ENCODE measurements at places on chromosomes 4 and X.

DNA sequence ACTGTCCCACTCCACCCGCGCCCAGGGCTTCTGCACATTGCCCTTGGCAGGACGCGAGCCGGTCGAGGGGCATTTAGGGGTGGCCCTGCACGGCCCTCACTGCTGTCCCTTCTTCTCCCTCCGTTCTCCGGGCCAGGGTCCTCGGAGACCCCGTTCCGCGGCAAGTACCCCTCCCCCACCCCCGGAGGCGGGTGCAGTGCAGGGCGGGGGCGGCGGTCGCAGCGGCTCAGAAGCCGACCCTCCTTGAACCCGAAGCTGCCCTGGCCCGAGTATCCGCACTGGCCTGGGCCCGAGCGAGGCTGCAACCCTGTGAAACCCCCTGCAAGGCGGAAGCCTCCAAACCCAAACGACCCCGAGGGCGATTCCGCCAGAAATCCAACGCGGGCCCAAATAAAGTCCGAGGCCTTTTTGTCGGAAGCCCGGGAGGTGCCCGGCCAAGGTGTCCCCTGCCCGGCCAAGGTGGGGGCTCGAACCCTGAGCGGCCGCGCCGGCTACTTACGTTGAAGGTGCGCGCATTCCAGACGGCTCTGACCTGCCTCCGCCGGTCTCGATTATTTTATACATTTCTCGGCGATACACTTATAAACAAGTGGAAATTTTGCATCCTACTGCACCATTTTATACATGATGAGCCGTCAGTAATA is 53.1 kb upstream of the TMEM33 start:
- no peak for DNase-seq

- DNase-seq: no peak
These were observed 9.0 kb downstream of the ABCE1 start for GRCh38 chr4:145107126-145107525.

DNA sequence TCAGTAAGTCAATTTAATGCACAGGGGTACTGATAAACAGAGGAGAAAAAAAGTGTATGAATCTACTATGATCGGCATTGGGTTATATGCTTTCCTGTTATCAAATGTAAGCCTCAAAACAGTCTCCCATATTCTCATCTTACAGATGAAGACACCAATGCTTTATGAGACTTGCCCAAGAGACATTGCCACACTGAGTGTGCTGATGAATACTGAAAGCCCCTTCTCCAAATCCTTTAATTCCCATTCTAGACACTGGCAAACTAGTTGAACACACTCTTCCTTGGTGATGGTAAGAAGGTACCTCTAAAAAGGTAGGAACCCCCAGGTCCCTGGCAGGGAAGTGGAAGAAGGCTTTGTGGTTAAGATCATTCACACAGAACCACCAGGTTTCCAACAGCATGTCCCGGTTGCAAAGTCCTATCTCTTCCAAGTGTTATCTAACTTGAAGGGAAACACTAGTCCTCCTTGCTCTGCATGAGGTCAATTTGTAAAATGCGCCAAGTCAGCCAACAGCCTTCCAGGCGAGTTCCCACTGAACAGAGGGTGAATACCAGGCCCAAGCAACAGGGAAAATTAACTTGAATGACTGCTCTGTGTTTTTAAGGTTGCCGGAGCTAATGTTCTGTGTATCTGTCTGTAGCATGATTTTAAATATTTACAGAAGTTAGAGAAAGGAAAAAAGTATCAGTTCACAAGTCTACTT is 5.1 kb downstream of the SETD7 start:
- no peak for DNase-seq

DNA sequence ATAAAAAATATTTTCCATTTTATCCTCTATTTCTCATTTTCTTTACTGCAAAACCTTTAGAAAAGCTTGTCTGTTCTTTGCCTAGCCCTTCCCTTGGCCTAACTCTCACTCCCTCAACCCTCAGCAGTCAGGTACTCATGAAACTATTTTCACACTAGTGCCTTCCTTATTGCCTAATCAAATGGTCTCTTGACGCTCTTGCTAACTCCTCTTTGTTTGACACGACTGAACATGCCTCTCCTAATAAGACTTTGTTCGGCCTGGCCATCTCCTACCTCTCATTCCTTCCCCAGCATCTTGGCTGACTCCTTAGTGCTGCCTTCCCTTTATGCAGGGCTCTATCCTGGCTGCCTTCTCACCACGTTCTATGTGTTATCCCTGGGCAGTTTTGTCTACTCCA is 11.1 kb upstream of the LRAT start:
- no peak for DNase-seq

DNA sequence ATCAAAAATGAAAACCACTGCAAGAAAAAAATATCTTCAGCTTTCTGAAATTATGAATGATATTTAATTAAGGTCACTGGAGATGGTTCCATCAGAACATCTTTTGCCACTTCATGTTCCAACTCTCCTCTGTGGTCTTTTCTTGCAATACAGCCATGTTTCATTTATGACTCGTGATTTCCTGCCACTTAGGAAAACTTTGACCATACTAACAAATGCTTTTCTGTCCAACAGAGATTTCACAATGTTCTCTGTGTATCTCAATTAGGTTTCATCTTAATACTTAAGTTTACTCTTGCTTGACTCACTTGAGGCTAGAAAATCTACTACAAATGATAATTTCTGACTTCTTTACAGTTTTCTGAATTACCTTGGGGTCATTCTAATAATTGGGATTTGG is 330.9 kb downstream of the CXXC4 start:
- no peak for DNase-seq

- DNase-seq: no peak
These were observed 133.6 kb upstream of the S100G start for GRCh38 chrX:16516232-16516876.

GRCh38 chr4:112119353-112119783 is 25.9 kb upstream of the FAM241A start:
- DNase-seq: no peak

DNA sequence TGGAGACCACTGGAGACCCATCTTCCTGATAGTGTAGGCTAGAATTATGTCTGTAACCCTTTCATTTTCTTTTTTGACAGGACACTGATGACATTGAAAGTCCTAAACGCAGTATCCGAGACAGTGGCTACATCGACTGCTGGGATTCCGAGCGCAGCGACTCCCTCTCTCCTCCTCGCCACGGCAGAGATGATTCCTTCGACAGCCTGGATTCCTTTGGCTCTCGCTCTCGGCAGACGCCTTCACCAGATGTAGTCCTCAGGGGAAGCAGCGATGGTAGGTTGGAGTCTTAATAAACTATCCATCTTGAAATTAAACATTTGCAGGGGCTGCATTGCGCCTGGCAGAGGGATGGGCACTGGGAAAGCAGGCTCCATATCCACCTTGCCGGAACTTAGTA is 75.4 kb downstream of the LIMCH1 start:
- DNase-seq: no peak

DNA sequence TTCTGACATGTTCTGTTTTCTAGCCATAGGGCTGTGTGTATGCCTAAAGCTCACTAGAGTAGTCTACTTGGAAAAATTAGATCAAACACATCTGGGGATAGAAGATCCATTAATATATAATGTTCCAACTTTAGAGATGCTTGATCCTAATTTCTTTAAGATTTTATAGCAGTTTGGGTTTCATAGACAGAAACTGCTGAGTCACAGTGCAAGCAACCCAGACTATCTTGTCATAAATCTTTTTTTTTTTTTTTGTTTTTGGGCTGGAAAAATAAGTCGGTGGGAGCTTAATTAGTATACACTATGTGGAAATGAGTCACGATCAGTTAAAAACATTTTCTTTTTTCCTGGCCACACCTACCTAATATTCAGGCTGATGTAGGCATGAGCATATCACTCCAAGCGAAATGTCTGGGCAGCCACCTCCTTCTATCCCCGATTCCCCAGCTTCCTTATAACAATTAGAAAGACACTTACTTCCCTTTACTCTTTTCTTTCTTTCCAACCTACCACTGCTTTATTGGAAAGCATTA is 58.2 kb upstream of the CASK start:
- no peak for DNase-seq

DNA sequence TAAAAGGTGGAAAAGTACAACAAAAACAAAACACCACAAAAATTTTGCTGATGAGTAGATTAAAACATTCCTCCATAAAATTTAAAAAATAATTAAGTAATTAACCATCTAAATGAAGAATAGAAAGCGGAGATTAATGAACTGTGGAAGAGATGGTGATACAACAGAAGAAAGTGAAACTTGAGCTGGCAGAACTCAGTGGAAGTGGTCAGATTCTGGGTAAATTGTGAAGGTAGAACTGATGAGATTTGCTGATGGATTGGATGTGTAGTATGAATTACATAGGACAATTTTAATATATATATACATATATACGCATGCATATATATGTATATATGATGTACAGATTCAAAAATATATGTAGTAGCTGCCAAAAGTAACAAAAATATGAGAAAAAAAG is 73.9 kb downstream of the AMOT start:
- no peak for DNase-seq

GRCh38 chr4:16263056-16263455 is 36.8 kb upstream of the TAPT1 start:
- DNase-seq: no peak

DNA sequence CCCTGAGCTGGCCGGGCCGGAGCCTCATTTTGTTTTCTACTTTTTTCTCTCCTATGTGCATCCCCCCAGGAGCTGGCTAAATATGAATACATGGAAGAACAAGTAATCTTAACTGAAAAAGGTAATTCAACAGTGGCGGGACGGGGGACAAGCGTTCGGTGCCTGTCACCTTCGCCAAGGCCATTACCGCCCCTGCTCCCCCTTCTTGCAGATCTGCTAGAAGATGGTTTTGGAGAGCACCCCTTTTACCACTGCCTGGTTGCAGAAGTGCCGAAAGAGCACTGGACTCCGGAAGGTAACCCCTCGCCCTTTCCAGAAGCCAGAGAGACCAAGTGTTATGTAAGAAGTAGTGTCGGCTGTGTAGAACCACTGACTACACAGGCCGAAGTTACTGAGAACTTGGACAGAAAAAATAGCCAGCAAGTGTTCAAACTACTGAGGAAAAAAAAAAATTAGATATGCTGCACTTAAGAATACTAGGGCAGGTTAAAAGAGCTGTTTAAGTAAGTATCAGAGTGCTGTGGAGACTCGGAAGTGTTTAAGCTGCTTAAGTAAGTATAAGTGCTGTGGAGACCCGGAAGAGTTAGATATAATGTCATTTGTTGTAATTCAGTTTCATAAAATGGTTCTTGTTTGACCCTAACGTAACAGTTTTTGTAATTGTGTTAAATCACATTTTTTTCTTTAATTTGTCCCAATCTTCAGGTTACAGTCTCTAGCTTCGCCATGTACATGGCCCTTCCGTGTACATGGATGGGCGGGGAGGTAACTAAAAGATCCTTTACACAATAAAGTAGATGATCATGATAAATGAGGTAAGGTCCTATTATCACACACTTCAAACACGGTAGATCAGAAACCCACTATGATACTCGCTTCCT is 856 bp downstream of the SAT1 start:
- DNase-seq: no peak

DNA sequence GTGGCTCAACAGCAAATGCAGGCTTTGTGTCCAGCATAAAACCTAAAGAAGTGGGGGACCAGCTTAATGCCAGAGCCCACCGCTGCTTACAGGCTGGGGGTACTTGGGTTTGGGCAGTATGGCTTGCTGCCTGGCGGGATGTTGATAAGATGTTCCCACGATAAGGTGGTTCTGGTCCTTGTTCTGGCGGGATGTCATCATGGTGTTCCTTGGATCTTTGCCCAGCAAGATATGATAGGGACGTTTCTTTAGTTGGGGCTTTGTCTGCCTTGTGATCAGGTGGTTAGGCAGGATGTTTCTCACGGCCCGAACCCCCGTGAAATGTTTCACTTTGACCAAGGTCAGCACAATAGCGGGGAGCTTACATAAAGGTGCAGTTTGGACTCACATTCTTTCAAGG is 35.3 kb downstream of the PNPLA4 start:
- no peak for DNase-seq

GRCh38 chrX:48791063-48791820 is 4.9 kb downstream of the GATA1 start:
- no peak for DNase-seq

- no peak for DNase-seq
These were observed 11.9 kb downstream of the TMPRSS11D start for GRCh38 chr4:67871867-67872266.

DNA sequence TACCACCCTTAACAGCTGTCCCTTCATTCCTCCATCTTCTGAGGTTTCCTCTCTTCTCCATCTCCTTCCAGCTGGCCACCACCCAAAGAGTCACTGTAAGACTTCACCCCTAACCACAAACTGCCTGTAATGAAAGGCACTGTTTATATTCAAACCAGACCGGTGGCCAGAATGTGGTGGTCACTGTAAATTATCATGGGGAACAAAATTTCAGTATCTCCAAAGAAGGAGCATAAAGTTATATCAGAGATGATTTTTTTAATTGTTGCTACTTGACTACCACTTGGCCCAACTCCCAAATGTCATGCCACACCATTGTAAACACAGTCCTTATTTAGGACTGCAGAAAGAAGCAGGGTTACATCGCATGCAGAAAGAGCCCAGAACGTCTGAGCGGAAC is 44.8 kb downstream of the SMARCA1 start:
- DNase-seq: no peak

DNA sequence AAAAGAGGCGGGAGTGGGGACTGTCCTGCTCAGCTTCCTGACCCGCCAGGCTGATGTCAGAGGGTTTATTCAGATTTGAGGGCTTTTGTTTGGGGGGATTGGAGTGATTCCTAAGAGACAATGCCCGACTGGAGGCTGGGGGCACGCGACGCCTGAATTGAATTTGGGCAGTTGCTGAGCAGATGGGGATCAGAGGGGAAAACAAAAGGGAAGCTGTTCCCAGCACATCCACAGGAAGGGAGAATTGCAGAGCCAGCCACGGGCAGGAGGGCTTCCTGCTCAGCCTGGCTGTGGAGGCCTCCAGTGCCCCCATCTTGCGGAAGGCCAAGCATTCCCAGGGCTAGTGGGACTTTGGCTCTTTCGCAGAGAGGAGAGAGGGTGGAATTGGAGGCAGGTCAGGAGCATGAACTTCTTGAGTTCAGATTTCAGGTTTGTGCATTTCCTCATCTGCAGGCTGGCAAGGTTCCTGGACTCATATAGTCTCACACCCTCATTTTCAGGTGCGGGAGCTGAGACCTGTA is 162.8 kb downstream of the NHS start:
- DNase-seq: no peak

DNA sequence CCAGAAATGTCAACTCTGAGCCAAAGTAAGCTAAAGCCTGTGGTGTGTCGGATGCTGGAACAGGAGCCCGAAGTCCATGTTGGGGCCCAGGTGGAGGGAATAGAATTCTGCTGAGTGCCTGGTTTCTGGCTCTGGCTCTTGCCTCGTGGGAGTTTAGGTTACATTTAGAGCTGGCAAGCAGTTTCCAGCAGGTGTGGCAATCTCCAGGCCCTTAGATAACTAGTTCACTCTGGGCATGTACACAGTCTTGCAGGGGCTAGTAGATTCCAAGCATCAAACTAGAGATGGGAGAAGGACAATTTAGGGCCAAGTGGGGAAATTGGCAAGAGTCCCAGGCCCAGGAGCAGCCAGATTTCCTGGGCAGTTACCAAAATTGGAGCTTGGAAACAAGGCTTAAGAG is 56.3 kb upstream of the STOX2 start:
- DNase-seq: no peak
